ENCODE measurements at places on chromosomes 4 and X. TPM values are rescaled to one million over a fixed set of nuclear protein-coding genes. Genes with fewer than 3 reads are reported as not detected.

DNA sequence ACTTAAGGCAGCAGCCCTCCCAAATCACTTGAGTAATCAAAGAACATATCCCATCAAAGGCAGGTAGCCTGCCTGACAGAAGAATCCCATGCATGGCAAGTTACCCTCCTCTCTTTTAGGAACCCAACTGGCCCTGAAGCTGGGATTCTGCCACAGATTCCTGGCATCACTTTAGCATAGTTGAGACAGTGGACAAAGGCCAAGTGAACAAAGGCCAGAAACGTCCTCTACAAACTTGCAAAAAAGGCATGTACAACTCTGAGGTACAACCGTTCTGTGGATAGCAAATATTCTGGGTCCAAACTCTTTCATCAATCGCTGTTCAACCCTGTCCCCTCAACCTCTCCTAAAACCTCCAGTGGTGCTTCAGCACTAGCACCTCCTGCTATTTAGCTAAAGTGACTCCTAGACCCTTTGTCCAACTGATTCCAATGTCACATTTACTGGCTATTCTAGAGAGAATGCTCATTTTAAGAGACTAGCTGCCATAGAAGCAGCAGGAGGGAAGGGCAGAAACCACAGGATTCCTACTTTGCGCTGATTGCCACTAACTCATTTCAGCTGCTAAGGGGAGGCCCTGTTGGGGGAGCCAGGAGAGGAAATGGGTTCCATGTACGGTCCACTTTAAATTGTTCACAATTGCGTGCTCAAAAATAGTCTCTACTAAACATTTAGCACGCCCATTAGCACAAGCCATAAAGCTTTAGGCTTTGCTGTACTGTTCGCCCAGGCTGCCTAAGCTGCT is 105.9 kb downstream of the SHROOM4 start:
- no peaks in the 10 kb centered on the region for H3K36me3 ChIP-seq
- H3K4me1 ChIP-seq: peaks cover 11% of the 10 kb centered on the region
- H3K27ac ChIP-seq: no peak overlapping the region
- DNase-seq: no peak
- no peaks in the 10 kb centered on the region for H3K27me3 ChIP-seq
- no peak overlapping the region for H3K4me3 ChIP-seq

GRCh38 chrX:29580560-29580959 is 634.8 kb upstream of the MAGEB2 start:
- H3K36me3 ChIP-seq: no peaks in the 10 kb centered on the region
- DNase-seq: no peak
- H3K4me1 ChIP-seq: no peaks in the 10 kb centered on the region
- no peak overlapping the region for H3K4me3 ChIP-seq
- no peaks in the 10 kb centered on the region for H3K27me3 ChIP-seq

GRCh38 chrX:115525486-115525885 is 35.5 kb upstream of the PLS3 start:
- H3K4me3 ChIP-seq: no peak overlapping the region
- no peaks in the 10 kb centered on the region for H3K4me1 ChIP-seq
- DNase-seq: no peak
- no peak overlapping the region for H3K27ac ChIP-seq

GRCh38 chr4:80139671-80140070 is 57.6 kb upstream of the PRDM8 start:
- no peak overlapping the region for H3K27ac ChIP-seq
- DNase-seq: no peak
- peaks cover 20% of the 10 kb centered on the region for H3K4me1 ChIP-seq
- H3K27me3 ChIP-seq: no peaks in the 10 kb centered on the region
- H3K4me3 ChIP-seq: no peak overlapping the region
- H3K36me3 ChIP-seq: no peaks in the 10 kb centered on the region

DNA sequence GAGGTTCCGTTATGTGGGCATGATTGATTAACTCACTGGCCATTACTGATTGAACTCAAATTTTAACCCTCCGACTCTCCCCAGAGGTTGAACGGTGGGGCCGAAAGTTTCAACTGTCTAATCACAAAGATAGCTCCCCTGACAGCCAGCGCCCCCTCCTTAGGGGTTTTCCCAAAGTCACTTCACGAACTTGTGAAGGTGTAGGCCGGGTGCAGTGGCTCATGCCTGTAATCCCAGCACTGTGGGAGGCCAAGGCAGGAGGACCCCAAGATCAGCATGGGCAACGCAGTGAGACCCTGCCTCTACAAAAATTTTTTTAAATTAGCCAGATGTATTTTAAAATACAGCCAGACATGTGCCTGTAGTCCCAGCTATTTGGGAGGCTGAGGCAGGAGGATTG is 39.8 kb upstream of the RBM47 start:
- no peak for DNase-seq
- no peaks in the 10 kb centered on the region for H3K27me3 ChIP-seq
- H3K4me1 ChIP-seq: peaks cover 5% of the 10 kb centered on the region

GRCh38 chr4:100742045-100742444 is 224.2 kb upstream of the EMCN start:
- H3K36me3 ChIP-seq: no peaks in the 10 kb centered on the region
- DNase-seq: peak; percentile 67
- no peak overlapping the region for H3K4me3 ChIP-seq
- H3K4me1 ChIP-seq: peaks cover 18% of the 10 kb centered on the region

- no peak for DNase-seq
- peak overlapping the region; percentile 24 for H3K27ac ChIP-seq
- no peaks in the 10 kb centered on the region for H3K36me3 ChIP-seq
- H3K27me3 ChIP-seq: no peaks in the 10 kb centered on the region
- 0 out of 2 replicates have a peak, but pooled peaks cover 8% of the 10 kb centered on the region for H3K4me1 ChIP-seq
- H3K4me3 ChIP-seq: no peak overlapping the region
These were observed 3.6 kb downstream of the ARAF start for GRCh38 chrX:47564438-47565085.

GRCh38 chr4:157372567-157372966 is 152.0 kb downstream of the GRIA2 start:
- no peaks in the 10 kb centered on the region for H3K27me3 ChIP-seq
- no peak overlapping the region for H3K27ac ChIP-seq
- no peak overlapping the region for H3K4me3 ChIP-seq
- no peaks in the 10 kb centered on the region for H3K36me3 ChIP-seq
- no peaks in the 10 kb centered on the region for H3K4me1 ChIP-seq
- DNase-seq: no peak

DNA sequence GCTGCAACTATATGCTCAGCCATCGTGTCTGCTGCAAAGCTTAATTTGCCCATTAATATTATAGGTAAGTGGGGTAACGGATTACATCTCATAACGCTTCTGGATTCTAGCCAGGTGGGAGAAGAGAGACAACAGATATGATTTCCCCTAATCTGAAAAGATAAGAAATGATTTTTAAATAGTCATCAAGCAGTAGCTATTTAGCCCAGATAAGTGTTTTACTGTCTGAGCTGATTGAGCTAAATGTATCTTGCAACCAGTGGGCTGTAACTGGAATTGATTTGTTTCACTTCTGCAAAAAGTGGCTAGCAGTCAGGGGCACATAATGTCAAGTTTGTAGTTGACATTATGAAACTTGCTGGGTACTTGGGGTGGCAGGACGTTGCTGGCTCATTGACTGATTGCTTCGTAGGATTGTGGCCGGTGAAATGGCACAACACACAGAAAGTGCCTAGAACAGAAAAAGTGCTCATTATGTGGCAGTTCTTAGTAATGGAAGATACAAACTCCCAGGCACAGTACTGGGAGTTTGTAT is 18.5 kb downstream of the LAP3 start:
- H3K4me1 ChIP-seq: no peaks in the 10 kb centered on the region
- H3K4me3 ChIP-seq: no peak overlapping the region
- H3K27ac ChIP-seq: no peak overlapping the region
- DNase-seq: no peak
- H3K27me3 ChIP-seq: no peaks in the 10 kb centered on the region

GRCh38 chrX:129091097-129091496 is 432.2 kb downstream of the SMARCA1 start:
- no peaks in the 10 kb centered on the region for H3K36me3 ChIP-seq
- no peak overlapping the region for H3K4me3 ChIP-seq
- no peak for DNase-seq
- no peak overlapping the region for H3K27ac ChIP-seq
- H3K4me1 ChIP-seq: no peaks in the 10 kb centered on the region

- DNase-seq: peak; percentile 81
- H3K4me3 ChIP-seq: peak overlapping the region; percentile 73
- peak overlapping the region; percentile 21 for H3K27ac ChIP-seq
- H3K4me1 ChIP-seq: peaks cover 20% of the 10 kb centered on the region
- H3K27me3 ChIP-seq: no peaks in the 10 kb centered on the region
These were observed 13.3 kb downstream of the MGARP start for GRCh38 chr4:139266583-139267257.

- peaks cover 6% of the 10 kb centered on the region for H3K27me3 ChIP-seq
- DNase-seq: peak; percentile 93
- no peaks in the 10 kb centered on the region for H3K4me1 ChIP-seq
- H3K27ac ChIP-seq: no peak within 1 kb of the TSS
These were observed at the start of gene MAN2B2 for GRCh38 chr4:6574747-6575502. TSS of gene MAN2B2 (plus strand) at chr4:6575189. CDS start at chr4:6575211, 22 bp downstream.

DNA sequence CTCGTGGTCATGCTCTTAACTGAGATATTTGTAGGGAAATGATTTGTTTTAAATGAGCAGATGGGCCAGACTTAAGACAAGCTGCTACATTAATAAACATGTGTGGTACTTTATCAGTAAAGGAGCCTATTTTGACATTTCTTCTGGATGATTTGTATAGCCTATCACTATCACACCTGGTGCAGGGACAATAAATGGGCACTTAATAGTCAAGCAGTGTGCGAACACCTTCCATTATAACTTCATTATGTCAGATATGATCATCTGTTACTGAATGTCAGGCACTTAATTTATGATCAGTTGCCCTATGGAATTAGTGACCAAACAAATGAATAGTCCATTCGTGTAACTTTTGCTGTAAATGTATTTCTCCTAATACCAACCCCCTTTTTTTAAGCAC is 628.8 kb downstream of the ADGRL3 start:
- H3K36me3 ChIP-seq: no peaks in the 10 kb centered on the region
- no peak for DNase-seq
- no peak overlapping the region for H3K4me3 ChIP-seq
- H3K4me1 ChIP-seq: no peaks in the 10 kb centered on the region
- H3K27ac ChIP-seq: no peak overlapping the region
- H3K27me3 ChIP-seq: no peaks in the 10 kb centered on the region

DNA sequence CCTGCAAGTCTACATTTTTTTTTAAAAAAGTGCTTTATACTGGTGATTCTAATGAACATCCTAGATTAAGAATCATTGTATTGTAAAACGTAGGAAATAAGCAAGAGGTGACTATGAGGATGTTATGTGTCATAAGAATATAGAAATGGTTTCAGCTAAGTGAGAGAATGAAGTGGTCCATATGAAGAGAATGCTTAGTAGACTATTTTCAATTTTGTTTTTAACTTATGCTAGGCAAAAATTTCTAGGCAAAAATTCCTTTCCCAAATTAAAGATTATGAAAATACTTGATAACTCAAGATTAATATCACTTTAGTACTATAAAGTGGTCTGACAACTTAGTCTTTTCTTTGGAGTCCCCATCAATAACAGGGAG is 825 bp downstream of the DYNLT3 start:
- H3K4me3 ChIP-seq: peak overlapping the region; percentile 84
- 0 out of 2 replicates have a peak, but pooled peaks cover 3% of the 10 kb centered on the region for H3K4me1 ChIP-seq
- peak overlapping the region; percentile 52 for H3K27ac ChIP-seq
- peak; percentile 1 for DNase-seq
- no peaks in the 10 kb centered on the region for H3K27me3 ChIP-seq

GRCh38 chr4:24583451-24584210 is 723 bp downstream of the DHX15 start:
- peak; percentile 77 for DNase-seq
- H3K4me1 ChIP-seq: peaks cover 10% of the 10 kb centered on the region
- H3K27ac ChIP-seq: peak overlapping the region; percentile 96
- H3K36me3 ChIP-seq: no peaks in the 10 kb centered on the region
- no peaks in the 10 kb centered on the region for H3K27me3 ChIP-seq

DNA sequence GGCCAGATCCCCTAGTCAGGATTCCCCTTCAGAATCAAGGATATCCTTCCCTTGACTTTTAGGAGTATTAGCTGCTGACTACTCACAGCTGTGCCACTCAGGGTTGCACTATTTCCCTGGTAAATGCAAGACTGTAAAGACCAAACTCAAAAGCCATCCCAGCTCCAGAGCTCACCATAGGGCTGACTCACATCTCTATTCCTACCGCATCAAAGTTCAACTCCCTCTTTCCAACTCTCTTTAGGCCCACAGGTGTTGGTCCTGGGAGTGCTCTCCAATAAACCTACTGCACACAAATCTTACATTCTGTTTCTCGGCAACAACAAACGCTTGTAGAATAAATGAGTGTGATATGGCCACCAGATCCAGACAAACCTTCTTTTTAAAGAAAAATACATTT is 109.6 kb downstream of the PPP3CA start:
- DNase-seq: no peak
- H3K27me3 ChIP-seq: no peaks in the 10 kb centered on the region
- peaks cover 22% of the 10 kb centered on the region for H3K4me1 ChIP-seq
- H3K27ac ChIP-seq: no peak overlapping the region
- no peak overlapping the region for H3K4me3 ChIP-seq
- H3K36me3 ChIP-seq: no peaks in the 10 kb centered on the region

DNA sequence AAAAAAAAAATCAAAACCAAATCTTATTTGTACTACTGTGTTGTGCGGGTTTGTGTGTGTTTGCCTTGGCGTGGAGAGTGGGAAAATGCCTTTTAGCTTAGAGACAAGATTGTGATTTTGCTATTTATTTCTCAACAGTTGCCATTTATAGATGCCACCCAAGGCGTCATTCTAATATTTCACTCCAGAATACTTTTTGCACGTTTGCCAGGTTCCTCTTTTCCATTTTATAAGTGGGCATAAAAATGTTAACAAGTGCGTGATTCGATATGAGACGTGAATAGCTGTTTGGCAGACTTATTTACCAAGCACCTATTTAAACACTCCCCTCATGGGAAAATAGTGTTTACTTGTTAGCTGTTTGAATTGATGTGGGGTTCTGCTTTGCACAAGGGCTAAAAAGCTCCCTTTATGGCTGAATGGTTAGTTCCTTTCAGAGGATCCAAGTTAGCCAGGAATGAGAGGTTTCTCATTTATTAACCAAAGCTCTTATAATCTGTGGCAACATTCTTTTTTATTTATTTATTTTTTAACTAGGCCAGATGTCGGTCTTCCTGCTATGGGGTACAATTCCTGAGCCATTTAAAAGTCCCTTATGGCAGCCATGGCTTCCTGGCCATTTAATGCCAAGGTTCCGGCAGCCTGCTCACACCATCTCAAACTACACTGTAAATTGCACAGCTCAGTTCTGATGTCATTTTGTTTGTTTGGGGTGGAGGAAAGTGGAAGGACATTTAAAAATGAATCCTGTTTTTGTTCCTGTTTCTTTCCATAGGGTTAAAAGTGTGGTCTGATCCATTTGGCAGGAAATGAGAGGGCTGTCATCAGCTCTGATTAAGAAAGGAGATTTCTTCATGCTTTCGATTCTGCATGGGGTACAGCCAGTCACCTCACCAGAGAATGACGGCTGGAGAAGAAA is 14.6 kb downstream of the SMIM20 start:
- peaks cover 20% of the 10 kb centered on the region for H3K4me1 ChIP-seq
- peak overlapping the region; percentile 36 for H3K4me3 ChIP-seq
- H3K27me3 ChIP-seq: no peaks in the 10 kb centered on the region
- no peaks in the 10 kb centered on the region for H3K36me3 ChIP-seq
- H3K27ac ChIP-seq: no peak overlapping the region

- no peaks in the 10 kb centered on the region for H3K27me3 ChIP-seq
- H3K27ac ChIP-seq: no peak overlapping the region
- H3K4me1 ChIP-seq: no peaks in the 10 kb centered on the region
These were observed 430.8 kb downstream of the ARHGAP24 start for GRCh38 chr4:85905761-85906160.

The NAP1L2 gene
- total RNA-seq: not detected

The DRP2 gene
- 0.22 TPM for total RNA-seq

The IRS4 gene
- total RNA-seq: not detected

The GNPDA2 gene
- total RNA-seq: 31.8 TPM

The SMARCA1 gene
- total RNA-seq: 36.9 TPM

The KCNE5 gene
- total RNA-seq: not detected

The LINC00632 gene
- 20.6 TPM for total RNA-seq

The MYL5 gene
- total RNA-seq: 14.9 TPM

The ZNF157 gene
- total RNA-seq: not detected

The TRIM61 gene
- not detected for total RNA-seq

All from GM23248 (cell line).